ENCODE measurements at places on chromosomes 2 and 18.
A peak's percentile ranks its signal among the peaks of the same experiment; 100 is the strongest.

DNA sequence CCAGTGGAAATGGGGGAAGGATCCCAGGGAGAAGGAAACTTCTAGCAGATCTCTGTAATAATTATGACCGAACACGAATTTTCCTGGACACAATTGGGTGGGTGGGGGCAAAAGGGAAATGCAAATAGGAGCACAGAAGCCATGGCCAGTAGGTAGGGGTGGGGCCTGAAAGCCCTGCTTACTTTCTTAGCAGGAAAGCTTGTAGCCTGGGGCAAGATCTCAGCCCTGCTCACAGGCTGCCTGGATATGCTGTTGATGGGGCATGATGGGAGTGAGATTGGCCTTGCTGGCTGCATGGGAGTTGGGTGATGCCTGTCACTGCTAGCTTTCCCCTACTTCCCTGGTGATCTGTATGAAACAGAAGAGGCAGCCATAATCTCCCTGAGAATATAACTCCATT lies 45.9 kb upstream of the SPOPL start:
- DNase-seq: no peak

- DNase-seq: peak; percentile 66
Measured at GRCh38 chr18:8744656-8745055, 39.3 kb downstream of the MTCL1 start.

DNA sequence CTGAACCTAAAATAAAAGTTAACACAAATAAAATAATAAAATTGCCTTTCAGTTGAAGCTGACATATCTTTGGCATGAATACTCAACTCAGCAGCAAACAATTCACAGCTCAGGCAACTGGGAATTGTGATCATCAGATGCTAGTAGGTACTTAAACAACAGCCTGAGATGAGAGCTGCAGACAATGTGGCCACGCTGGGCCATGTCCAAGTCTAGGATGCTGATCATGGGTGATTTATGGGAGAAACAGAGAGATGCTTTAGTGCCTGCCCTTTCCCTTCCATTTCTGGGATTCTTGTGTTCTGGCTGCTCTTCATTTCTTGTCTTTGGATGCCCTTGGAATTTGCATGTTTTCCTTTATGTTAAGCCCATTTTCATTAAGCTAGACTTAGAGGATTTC lies 212.4 kb upstream of the CWC22 start:
- DNase-seq: no peak

DNA sequence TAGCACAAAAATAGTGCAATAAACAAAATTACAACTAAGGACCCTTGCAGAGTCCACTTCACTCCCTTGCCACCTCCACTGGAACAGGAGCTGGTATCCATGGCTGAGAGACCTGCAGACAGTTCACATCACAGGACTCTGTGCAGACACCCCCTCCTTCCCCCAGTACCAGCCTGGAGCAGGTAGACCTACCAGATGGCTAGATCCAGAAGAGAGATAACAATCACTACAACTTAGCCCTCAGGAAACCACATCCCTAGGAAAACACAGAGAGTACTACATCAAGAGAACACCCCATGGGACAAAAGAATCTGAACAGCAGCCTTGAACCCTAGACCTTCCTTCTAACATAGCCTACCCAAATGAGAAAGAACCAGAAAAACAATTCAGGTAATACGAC lies 49.8 kb downstream of the FBXO15 start:
- DNase-seq: no peak

- DNase-seq: no peak
Measured at GRCh38 chr18:51150113-51150700, 47.3 kb downstream of the MEX3C start.

DNA sequence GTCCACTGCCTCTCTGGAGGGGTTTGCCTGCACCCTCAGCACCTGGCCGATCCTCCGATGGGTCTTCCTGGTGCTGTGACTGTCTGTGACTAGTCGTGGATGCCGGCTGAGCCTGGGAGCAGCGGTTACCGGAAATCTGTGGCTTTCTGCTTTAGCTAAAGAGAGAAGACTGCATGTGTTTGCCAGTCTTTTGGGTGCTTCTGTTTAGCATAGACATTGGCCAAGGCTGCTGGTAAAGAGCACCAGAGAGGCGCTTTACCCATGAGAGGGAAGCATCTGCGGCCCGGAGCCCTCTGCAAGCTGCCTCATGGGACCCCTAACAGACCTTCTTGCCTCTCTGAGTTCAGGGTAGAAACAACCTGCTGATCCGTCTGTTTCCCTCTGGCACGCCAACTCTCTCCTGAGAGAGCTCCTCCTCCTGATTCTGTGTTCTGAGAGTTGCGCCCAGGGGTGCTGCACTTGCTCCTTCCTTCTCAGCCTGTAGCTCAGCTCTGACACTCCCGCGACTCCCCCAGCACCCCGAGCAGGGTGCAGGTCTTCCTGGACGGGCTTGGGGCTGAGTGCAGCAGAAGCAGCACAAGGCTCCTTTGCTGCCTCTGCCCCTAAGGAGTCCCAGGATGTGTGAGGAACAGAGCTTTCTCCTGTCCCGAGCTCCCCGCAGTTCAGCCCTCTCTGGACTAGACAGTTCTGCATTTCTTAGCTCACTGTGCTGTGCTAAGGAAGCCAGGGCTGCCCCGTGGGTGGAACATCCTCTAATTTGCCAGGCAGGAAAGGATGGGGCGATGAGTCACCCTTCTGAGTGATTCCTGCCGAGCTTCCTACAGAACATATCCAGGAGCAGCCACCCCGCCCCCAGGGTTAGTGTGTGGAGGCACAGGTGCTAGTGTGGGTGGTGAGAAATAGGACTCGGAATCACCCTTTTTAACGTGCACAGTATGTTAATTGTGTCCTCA lies 203.2 kb downstream of the SH3RF3 start:
- DNase-seq: no peak

GRCh38 chr18:52409727-52410126 lies 69.7 kb downstream of the DCC start:
- DNase-seq: no peak

DNA sequence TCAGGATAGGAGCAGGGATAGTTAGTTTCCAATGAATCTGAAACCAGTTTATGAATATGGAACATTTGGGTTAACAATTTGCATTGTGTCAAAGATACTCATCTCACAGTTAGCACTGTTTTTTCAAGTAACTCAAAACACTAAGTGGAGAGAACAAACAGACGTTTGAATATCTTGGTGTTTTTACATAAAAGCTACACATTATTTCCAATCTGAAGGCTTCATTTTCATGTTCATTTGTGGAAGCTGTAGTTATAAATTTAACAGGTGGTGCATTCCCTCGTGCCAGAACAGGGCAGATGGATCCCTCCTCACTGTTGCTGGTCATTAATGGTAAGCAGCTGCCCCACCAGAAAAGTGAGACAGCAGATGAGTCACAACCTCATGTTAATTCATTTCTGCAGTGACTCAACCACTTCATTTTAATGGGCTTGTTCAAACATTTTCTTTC lies 286.9 kb downstream of the TMX3 start:
- no peak for DNase-seq

GRCh38 chr2:50042771-50043170 lies 888.5 kb upstream of the FSHR start:
- no peak for DNase-seq

DNA sequence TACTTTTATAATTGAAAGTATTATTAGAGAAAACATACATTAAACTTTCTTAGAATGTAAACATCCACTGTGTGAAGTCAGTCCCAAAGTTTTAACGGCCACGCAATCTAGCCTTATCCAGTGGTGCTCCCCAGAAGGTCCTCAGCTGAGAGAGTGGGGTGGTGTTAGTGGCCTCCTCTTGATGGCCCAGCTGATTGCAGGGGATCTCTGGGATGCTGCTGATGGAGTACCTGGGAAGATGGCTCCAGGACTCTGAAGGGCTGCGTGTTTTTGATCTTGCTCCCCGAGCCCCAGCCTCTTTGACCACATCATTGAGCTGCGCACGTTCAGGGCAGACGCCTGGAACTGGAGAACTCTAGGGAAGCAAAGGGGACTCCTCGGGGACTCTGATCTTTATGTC lies 181.4 kb downstream of the FAM210A start:
- no peak for DNase-seq

DNA sequence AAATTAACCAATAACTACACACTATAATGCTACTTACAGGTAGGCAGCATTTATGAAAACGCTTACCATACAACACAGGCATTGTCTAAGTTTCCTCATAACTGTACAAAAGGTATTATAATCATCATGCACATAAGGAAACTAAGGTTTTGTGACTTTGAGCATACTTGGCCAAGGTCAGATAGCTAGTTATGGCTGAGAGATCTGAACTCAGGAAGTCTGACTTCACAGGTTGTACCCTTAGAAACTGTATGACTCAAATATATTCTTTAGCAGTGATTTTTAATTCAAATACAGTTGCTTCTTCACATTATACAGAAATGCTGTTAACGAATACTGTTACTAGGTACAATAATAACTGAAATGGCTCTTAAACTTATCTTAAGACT lies 89.3 kb downstream of the TRIP12 start:
- DNase-seq: no peak

DNA sequence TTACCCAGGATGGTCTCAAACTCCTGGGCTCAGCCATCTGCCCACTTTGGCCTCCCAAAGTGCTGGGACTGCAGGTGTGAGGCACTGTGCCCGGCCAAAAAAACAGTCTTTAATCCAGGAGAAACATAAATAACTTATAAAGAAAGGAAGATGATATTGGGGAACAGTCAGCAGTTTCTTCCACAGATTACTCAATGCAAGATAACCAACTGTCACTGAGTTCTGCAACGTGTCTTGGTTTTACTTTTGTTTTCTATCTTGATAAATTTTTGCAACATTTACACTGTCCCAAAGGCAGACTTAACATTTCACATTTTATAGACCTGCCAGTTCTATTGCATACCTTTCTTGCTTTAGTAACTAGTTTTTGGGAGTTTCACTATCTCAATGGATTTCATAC lies 71.1 kb downstream of the ANKRD44 start:
- DNase-seq: no peak

DNA sequence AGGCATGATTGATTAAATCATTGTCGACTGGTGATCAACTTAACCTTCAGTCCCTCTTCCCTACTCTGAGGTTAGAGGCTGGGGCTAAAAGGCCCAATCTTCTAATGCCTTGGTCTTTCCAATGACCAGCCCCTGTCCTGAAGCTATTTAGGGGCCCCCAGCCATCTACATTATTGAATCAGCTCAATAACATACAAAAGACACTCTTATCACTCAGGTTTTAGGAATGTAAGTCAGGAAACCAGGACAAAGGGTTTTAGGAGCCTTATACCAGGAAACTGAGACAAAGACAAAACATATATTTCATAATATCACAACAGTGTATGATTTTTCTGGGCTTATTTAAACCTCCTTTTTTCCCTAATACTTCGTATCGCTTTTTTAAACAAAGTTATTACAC lies 198.6 kb downstream of the RNF152 start:
- no peak for DNase-seq

DNA sequence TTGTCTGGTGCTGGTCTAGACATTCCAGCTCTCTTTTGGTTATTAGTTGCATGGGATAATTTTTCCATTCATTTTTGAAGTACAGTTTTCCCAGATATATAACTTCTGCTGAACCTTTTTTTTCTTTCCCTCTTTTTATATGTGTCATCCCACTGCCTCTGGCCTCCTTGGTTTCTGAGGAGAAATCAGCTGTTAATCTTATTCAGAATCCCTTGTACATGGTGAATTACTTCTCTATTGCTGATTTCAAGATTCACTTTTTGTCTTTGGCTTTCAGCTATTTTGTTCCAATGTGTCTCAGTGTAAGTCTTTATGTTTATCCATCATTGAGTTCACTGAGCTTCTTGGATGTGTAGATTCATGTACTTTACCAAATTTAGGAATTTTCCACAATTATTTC lies 99.7 kb downstream of the ARHGEF4 start:
- no peak for DNase-seq

DNA sequence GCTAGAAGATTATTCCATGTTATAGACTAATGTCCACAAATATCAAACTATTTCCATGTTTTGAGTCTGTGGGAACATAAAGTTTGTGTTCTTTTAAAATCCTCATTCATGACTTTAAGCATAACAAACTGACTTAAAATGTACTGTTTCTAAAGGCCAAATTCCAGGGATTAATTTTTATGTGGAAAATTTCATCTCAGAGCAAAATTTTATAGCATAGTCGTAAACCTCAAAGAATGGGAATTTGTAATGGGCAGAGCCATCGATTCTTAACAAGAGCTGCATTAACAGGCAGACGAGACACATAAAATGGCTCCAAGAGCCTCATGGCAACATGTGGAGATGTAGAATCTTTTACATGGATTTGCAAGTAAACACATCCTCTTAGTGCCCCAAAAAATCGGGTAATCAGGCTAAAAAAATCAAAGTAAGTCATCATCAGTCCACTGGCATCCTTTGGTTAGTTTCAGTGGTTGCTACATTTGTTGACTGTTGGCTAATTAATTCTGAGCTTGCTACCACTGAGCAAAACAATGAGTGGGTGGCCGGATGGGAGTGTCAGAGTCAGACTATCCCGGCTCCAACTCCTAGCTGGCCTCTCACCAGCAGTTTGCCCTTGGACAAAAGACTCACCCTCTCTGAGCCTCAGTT lies 119.6 kb downstream of the FAM210A start:
- DNase-seq: no peak

GRCh38 chr18:65876310-65876709 lies 125.5 kb downstream of the CDH7 start:
- no peak for DNase-seq

- DNase-seq: peak; percentile 58
Measured at GRCh38 chr2:176104316-176105077, 2.6 kb upstream of the HOXD11 start.

- DNase-seq: no peak
Measured at GRCh38 chr2:235651643-235652042, 157.8 kb downstream of the AGAP1 start.

- no peak for DNase-seq
Measured at GRCh38 chr2:220117025-220117424, 489.6 kb downstream of the SLC4A3 start.

DNA sequence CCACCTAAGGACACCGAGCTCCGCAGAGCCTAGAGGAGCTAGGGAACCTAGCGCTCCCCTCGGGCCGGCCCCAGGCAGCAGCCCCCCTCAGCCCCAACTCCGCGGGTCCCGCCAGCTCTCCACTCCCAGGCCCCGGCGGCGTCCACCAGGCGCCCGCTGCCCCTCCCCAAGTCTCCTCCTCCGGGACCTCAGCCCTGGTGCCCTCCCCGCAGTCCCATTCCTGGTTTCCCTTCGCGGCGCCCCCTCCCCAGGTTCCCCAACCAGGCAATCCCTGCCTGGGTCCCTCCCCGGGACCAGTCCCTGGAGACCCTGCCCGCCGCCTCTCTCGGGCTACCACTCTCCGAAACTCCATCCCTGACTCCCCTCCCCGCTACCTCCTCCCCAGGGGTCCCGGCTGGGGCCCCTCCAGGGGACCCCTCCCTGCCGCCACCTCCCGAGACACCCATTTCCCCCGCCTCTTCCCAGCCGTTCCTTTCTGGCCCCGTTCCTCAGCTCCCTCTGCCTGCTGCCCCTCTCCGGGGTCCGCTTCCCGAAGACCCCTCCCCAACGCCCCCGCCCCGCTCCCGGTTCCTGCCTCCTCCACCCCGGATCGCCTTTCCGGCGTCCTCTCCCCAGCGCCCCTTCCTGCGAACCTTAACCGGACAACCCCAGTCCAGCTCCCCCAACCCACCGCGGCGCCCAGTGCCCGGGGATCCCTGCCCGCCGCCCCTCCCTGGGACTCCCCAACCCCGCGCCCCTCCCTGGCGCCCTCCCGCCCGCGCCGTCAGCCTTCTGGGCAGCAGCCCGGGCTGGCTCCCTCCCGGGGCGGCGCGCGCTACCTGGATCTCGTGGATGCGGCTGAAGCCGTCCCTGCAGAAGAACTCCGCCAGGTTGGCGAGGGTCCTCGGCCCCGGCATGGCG lies 678 bp downstream of the CYP27C1 start:
- DNase-seq: no peak
